ENCODE measurements at places on chromosomes 2 and 18. TPM values are rescaled to one million over a fixed set of nuclear protein-coding genes. Genes with fewer than 3 reads are reported as not detected.
A peak's percentile ranks its signal among the peaks of the same experiment; 100 is the strongest.

DNA sequence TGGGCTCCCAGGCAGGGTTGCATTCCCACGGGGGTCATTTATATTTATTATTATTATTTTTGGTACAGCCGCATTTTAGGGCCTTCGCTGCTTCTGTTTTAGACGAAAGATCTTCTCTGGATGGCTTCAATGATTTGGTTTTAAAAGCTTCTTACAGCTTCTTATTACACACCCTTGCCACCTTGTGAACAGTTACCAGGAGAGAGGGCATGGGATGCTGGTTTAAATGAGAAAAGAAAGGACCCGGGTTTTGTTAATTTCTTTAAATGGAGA is 1.7 kb downstream of the SH3RF3 start:
- DNase-seq: no peak
- no peak overlapping the region for H3K27ac ChIP-seq
- peak overlapping the region; percentile 68 for H3K4me3 ChIP-seq
- no peaks in the 10 kb centered on the region for H3K36me3 ChIP-seq
- H3K4me1 ChIP-seq: peaks cover 22% of the 10 kb centered on the region
- H3K27me3 ChIP-seq: no peaks in the 10 kb centered on the region

- H3K36me3 ChIP-seq: no peaks in the 10 kb centered on the region
- no peaks in the 10 kb centered on the region for H3K27me3 ChIP-seq
- no peak overlapping the region for H3K27ac ChIP-seq
- H3K4me3 ChIP-seq: no peak overlapping the region
These were observed 60.8 kb downstream of the ST3GAL5 start for GRCh38 chr2:85827879-85828569.

DNA sequence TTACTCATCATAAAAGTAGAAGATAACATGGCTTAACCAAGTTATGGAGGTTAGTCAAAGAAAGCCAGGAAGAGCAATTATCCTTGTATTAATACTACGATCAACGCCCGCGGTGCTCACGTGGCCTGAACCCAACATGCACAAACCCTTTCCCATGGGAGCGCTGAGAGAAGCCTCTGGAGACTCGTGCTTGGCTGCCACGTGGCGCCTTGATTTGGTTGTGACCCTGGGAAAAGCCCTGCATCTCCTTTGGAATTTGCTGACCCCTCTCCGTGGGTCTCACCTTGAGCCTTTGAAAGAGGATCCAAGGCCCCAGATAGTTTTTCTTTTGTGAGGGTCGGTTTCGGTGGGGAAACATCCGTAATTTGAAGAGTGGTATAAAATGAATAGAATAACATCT is 255.6 kb downstream of the DCDC2C start:
- no peaks in the 10 kb centered on the region for H3K27me3 ChIP-seq
- H3K4me3 ChIP-seq: no peak overlapping the region
- H3K36me3 ChIP-seq: no peaks in the 10 kb centered on the region
- no peak overlapping the region for H3K27ac ChIP-seq
- no peak for DNase-seq

- no peak overlapping the region for H3K4me3 ChIP-seq
- peaks cover 23% of the 10 kb centered on the region for H3K36me3 ChIP-seq
- H3K27ac ChIP-seq: no peak overlapping the region
- no peaks in the 10 kb centered on the region for H3K27me3 ChIP-seq
- no peaks in the 10 kb centered on the region for H3K4me1 ChIP-seq
- DNase-seq: no peak
These were observed 123.6 kb downstream of the EIPR1 start for GRCh38 chr2:3253913-3254441.

Gene SERPINB4
- total RNA-seq: not detected

GRCh38 chr2:120898961-120899750 is 163.5 kb downstream of the GLI2 start:
- H3K27me3 ChIP-seq: no peaks in the 10 kb centered on the region
- H3K27ac ChIP-seq: no peak overlapping the region
- H3K36me3 ChIP-seq: no peaks in the 10 kb centered on the region
- H3K4me1 ChIP-seq: no peaks in the 10 kb centered on the region
- no peak for DNase-seq

Gene CELF4
- total RNA-seq: 0.41 TPM

GRCh38 chr2:154386186-154386585 is 312.3 kb upstream of the KCNJ3 start:
- no peaks in the 10 kb centered on the region for H3K36me3 ChIP-seq
- H3K4me3 ChIP-seq: no peak overlapping the region
- DNase-seq: no peak
- H3K27ac ChIP-seq: no peak overlapping the region
- H3K27me3 ChIP-seq: no peaks in the 10 kb centered on the region

GRCh38 chr2:118846442-118846952 is 951 bp downstream of the EN1 start:
- H3K27ac ChIP-seq: no peak overlapping the region
- DNase-seq: no peak
- H3K4me1 ChIP-seq: peaks cover 59% of the 10 kb centered on the region
- no peaks in the 10 kb centered on the region for H3K36me3 ChIP-seq
- H3K27me3 ChIP-seq: peaks cover 84% of the 10 kb centered on the region

Gene SEMA4C
- 22.0 TPM for total RNA-seq

Gene UPP2
- not detected for total RNA-seq

Gene SPP2
- total RNA-seq: not detected

Data from heart left ventricle (tissue), 16 donors.